A549 treated with GW870086 at 1 μM for 4 hours (cell line): ENCODE measurements at places on chromosomes 2 and 18. TPM values are rescaled to one million over a fixed set of nuclear protein-coding genes. Genes with fewer than 3 reads are reported as not detected.

EVA1A gene
- total RNA-seq = 9.1 to 11.8 TPM (median 10.9 TPM) in 5 replicates

HES6 gene
- 11.0 to 14.8 TPM (median 13.8 TPM) in 5 replicates for total RNA-seq

SCN2A gene
- not detected in 5 replicates for total RNA-seq

FAM168B gene
- 70.0 to 94.3 TPM (median 87.6 TPM) in 5 replicates for total RNA-seq

BCL11A gene
- 0.10 to 0.36 TPM in 2 of 5 replicates, not detected in the others for total RNA-seq

C1GALT1C1L gene
- 1.8 to 3.0 TPM (median 2.6 TPM) in 5 replicates for total RNA-seq

IL1A gene
- total RNA-seq = 0.09 to 0.35 TPM (median 0.21 TPM) in 5 replicates

ASB1 gene
- 34.1 to 57.1 TPM (median 55.9 TPM) in 5 replicates for total RNA-seq
